ENCODE measurements at places on chromosomes 12 and 14. TPM values are rescaled to one million over a fixed set of nuclear protein-coding genes. Genes with fewer than 3 reads are reported as not detected.

The PLEKHH1 gene
- 8.7 TPM for total RNA-seq

The FGF23 gene
- not detected for total RNA-seq

The RASSF9 gene
- 4.9 TPM for total RNA-seq

- DNase-seq: no peak
Measured at GRCh38 chr12:58026897-58027891, 85.8 kb downstream of the ATP23 start.

DNA sequence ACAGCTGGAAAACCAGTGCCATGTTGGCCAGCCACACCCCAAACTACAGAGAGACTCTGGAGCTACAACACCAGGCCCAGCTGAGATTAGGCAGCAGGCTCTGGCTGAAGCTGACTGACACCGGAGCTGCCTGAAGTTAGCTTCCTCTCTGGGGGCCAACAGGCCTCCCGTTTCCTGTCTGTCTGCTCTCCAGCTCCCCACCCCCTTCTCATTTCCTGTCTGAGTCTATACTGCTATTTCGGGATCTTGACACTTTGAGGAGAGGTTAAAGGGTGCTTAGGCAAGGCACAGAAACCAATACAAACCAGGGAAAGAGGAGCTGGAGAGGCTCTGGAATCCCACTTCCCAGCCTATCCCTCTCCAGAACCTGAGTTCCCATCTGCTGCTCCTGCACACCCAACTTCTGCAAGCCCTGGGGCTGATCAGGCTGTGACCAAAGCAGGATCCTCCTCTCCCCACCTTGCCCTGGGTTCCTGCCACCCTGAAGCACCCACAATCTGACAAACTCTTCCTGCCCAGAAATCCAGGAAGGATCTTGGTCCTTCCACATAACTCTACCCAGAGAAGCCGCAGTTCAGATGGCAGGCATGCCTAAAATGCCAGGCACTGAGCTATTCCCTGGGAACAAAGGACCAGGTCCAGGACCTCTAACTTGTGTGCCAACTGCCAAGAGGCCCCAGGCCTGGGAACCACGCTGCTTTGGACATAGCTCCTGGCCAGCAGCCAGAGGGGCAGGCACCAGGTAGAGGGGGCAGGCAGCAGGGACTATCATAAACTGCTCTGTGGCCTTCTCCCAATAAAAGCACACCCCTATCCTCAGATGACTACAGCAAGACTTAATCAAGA is 39.9 kb downstream of the PRPF40B start:
- DNase-seq: peak; percentile 91

DNA sequence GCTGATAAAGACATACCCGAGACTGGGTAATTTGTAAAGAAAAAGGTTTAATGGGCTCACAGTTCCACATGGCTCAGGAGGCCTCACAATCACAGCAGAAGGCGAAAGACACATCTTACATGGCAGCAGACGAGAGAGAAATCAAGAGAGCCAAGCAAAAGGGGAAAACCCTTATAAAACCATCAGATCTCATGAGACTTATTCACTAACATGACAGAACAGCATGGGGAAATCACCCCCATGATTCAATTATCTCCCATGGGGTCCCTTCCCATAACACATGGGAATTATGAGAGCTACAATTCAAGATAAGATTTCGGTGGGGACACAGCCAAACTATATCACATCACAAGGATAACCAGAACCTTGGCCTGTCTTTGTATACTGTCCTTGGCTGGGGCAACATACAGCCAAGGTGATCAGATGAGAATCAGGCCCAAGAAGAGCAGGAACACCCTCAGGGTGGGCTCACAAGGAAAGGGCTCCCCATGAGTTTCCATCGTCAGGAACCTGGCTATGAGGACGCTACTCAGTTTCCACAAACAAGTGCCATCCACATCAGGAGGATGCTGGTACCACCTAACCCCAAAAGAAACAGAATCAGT is 152.7 kb downstream of the FOXN3 start:
- DNase-seq: no peak

DNA sequence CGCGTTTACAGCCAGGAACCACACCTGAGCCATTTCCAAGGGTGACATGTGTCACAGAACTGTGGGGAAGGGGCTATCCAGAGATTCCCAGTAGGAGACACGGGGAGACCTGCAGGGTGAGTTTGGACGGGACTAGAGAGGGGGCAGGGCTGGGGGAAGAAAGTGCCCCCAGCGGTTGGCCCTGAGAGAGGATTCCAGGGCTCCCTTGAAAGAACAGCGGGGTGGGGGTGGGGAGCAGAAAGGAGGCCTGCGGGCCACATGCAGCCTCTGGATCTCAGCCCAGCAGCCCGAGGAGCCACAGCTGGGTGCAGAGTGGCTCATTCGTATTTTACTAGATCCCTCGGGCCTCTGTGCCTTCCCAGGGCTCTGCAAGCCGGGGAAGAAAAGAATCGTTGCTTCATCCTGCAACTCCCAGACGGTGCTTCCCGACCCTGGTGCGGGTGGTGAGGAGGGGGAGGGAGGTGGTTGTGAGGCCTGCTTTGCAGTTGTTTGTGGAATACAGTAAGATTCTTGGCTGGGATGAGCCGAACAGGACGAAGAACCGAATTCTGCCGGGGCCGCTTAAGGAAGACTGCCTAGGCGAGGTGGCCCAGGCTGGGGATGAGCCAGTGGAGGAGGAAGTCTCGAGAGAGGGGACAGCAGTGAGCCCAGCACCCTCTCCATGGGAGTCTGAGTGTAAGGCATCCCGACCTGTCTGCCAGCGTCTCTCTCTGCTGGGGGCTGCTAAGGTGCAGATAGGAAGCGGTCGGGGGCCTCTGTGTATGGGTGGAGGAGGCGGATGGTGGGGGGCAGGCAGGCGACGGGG is 36.1 kb upstream of the ANKRD9 start:
- DNase-seq: peak; percentile 91

DNA sequence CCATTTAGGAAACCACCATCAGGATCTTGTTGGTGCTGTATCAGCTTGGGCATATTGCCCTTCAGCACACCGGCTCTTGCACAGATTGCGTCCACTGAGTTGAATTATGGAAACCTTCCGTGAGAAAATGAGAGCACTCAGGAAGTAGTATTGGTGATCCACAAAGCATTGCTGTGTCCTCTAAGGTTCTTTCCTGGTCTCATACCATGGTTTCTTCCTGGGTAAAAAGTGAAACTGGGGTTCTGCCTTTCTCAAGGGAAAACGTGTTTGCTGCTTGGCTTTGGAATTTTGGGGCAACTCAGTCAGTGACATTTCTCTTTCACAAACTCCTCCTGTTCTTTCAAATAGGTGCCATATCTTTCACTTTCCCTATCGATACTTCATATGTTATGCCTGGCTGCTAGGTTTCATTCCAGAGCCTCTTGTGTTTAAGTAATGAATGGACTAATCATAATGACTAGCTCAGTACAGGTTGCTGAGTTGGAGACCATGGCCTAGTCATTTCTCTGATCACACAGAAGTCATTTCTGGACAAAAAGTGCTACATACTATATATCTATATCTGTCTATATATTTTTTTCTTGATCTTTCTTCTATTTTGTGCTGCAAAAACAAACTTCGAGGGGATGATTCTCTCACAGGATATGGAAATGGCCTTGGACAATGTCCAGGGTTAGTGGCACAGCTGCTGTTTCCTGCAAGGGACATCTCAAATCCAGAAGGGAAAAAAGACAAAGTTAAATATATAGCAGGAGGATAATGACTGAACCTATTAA is 423.4 kb downstream of the ZFP36L1 start:
- no peak for DNase-seq

- DNase-seq: no peak
Measured at GRCh38 chr12:39389399-39390150, 53.3 kb downstream of the KIF21A start.

DNA sequence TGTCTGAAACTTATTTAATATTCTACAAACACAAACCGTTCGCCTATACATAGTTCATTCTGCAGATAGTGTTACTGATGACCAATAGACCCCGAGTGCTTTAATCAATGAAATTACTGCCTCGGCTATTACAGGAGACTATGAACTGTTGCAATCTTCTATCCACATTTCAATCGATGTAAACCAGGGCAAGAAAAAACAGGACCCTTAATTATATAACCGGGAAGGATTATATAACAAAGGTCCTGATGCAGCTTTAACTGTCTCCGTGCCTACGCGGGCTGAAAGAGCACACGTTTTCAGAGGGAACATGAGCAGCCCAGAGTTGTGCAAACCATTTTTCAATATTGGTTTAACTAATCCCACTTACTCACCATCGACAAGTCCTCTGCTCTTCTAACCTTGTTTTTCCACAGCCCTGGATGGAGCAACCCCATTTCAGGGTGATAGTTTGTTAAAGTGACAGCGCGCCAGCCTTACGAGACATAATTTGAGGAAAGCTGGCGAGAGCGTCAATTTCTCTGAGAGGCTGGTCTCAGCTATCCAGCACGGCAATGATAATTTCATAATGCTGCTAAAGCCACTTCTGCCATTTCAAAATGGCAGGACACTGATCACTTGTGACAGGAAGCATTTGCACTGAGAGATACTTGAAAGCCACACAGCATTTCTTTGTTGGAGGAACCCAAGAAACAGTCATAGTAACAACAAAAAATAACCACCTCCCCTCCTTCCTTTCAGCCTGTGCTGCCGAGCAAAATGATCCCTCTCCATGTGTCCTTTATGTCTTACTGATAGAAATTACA is 184.6 kb downstream of the FOXN3 start:
- DNase-seq: no peak

DNA sequence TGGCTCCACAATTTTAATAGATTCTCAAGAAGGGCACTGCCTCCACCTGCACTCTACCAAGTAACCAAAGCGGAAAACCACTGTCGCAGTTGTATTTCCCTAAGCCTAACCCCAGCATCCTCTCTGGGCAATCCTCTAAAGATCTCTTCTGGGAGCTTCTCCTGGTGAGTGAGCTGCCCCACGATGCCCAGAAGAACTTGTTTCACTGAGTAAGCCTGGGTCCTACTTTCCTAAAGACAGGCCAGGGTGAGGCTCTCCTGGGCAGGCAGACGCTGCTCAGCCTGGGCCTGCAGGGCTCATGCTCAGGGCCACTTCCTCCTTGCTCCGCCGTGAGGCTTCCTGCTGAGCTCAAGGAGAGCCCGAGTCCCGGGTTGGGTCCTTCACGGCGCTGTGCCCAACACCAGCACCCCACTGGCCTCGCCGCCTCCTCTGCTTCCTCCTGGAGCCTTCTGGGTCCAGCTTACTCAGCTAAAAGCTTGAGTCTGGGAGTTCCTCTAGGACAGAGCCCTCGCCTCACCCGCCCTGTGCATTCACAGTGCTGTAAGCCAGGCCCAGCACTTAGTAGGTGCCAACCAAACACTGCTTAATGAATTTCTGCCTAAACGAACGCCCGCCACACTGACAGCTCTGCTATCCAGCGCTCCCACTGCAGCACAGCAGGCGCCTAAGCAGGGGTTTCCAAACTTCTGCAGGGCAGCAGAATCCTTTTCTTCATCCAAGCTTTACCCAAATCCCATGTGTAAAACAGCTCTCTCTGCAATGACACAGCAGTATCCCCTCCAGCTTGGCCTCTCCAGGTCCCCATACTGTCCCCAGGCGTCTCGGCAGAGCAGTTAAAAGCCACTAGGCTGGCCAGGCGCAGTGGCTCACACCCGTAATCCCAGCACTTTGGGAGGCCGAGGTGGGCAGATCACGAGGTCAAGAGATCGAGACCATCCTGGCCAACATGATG is 5.7 kb downstream of the RAB35 start:
- no peak for DNase-seq

GRCh38 chr14:101808020-101808641 is 46.6 kb downstream of the PPP2R5C start:
- DNase-seq: no peak

- no peak for DNase-seq
Measured at GRCh38 chr14:30990770-30991169, 34.7 kb upstream of the AP4S1 start.

The TAS2R42 gene
- total RNA-seq: not detected

- DNase-seq: no peak
Measured at GRCh38 chr12:18472806-18473205, 211.5 kb downstream of the PIK3C2G start.

DNA sequence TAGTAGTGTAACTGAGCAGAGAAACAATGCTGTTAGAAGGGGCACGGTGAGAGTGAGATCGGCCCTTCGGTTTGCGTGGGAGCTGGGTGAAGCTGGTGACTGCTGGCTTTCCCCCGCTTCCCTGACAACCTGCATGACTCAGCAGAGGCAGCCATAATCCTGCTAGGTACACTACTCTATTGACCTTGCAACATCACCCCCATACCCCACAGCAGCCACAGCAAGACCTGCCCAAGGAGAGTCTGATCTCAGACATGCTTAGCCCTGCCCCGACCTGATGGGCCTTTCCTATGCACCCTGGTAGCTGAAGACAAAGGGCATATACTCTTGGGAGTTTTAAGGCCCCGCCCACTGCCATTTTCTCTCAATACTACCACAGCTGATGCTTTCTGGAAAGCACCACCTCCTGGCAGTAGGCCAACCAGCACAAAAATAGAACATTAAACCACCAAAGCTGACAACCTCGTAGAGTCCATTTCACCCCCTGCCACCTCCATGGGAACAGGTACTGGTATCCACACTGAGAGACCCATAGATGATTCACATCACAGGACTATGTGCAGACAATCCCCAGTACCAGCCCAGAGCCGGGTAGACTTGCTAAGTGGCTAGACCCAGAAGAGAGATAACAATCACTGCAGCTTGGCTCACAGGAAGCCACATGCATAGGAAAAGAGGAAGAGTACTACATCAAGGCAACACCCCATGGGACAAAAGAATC is 75.9 kb upstream of the RGS6 start:
- no peak for DNase-seq

- no peak for DNase-seq
Measured at GRCh38 chr14:87994974-87995373, 2.0 kb upstream of the GALC start.

DNA sequence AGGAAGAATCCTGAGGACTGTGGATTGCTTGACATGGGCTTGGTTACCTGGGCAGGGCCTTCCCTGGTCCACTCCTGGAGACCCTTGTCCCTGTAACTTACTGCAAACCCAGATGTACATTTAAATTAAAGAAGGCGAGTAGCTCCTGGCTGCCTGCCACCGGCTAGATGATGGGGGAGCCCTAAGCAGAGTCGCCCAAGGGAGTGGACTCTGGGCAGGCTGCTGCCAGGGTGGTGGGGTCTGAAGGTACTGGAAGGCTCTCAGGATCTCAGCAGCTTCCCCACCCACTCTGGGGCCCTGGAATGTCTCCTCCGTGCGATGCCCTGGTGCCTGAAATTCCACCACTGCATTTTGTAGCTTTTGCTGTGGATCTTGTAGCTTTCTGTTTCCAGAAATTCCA is 74.7 kb downstream of the FBXL14 start:
- no peak for DNase-seq

DNA sequence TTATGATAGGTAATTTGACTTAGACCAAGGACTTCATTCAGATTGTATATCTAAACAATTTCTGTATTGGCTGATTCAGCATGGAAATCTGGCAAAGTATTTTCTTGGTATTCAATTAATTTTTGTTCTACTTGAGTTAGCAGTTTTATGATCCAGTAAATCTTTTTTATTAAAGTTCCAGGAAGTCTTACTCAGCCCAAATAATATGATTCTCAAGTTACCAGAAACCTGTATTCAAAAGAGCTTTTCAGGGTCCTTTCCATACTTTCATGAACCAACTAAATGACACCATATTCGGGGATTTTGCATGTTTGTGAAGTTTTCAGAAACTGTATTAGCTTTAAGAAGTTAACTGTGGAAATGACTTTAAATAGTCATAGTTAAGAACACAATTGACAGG is 662.6 kb downstream of the LRFN5 start:
- no peak for DNase-seq

The KCNH5 gene
- 1.4 TPM for total RNA-seq
